ENCODE measurements at places on chromosomes 11 and 22. TPM values are rescaled to one million over a fixed set of nuclear protein-coding genes. Genes with fewer than 3 reads are reported as not detected.

DNA sequence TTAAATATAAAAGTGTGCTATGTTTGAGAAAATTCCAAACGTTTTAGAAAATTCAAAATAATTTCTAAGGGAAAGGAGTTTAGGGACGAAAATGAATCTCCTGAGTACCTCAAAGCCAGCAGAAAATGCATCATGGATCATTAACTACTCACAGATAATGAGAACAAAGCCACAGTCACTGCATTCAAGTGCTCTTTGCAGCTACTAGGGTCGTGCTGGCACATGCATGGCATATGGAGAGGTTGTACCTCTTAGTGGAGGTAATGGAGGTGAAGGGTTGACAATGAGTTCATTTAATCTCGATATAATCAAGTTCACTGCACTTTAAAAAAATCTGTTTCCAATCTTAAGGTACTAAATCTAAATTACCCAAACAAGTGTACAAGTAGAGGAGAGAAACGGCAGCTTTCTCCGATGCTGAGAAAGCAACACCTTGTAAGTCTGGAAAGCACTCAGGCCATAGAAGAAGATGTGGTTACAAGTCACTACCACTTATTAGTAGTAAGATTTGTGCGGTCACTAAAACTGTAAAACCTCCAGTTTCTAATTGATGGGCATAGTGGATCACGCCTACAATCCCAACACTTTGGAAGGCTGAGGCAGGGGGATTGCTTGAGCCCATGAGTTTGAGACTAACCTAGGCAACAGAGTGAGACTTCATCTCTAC is 261.1 kb upstream of the ANO3 start:
- H3K36me3 ChIP-seq: no peaks in the 10 kb centered on the region
- no peak overlapping the region for H3K4me3 ChIP-seq
- H3K27me3 ChIP-seq: no peaks in the 10 kb centered on the region
- H3K27ac ChIP-seq: no peak overlapping the region
- DNase-seq: no peak

The SYT13 gene
- total RNA-seq: not detected

- peaks cover 8% of the 10 kb centered on the region for H3K27me3 ChIP-seq
- no peak overlapping the region for H3K4me3 ChIP-seq
- peak overlapping the region; percentile 77 for H3K27ac ChIP-seq
- peaks cover 10% of the 10 kb centered on the region for H3K4me1 ChIP-seq
Measured at GRCh38 chr11:110077831-110078325, 15.3 kb upstream of the ZC3H12C start.

The OR4S2 gene
- total RNA-seq: not detected

- no peak for DNase-seq
- no peaks in the 10 kb centered on the region for H3K36me3 ChIP-seq
- no peak overlapping the region for H3K27ac ChIP-seq
- H3K27me3 ChIP-seq: no peaks in the 10 kb centered on the region
Measured at GRCh38 chr11:34926831-34927132, 10.4 kb downstream of the PDHX start.

The LARGE2 gene
- 1.1 TPM for total RNA-seq

The ASCL3 gene
- not detected for total RNA-seq

DNA sequence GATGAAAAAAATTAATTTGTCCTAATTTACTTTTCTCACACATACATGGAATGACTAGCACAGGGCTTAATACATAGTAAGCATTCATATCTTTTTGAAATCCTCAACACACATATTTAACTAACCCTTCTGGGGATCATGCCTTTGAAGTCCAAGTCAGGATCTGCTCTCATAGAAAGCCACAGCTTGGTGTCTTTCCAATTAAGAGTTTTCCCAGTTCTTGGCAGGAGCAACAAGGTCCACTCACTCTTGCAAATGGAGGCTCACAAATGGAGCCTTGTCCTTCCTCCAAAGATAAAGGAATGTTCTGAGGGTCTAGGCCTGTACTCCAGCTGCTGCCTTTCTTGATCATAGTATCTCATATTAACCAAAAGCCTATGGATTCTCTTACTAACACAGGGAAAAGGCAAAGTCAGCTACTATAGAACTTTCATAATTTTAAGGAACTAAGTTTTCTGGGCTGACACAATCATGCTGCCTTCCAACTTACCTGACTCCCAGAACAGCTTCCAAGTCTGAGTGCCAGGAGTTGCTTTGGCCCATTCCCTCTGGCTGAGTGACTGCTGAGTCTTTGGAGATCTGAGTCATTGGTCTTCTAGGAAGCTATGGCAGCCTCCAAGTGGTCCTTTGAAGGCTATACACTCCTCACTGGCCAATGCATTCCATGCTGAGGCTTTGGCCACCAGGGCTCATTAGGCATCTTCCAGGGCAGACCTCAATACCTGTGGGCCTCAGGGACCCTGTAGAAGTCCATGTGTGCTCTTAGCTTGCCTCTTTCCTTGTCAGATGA is 25.8 kb upstream of the NUCB2 start:
- DNase-seq: no peak
- no peak overlapping the region for H3K27ac ChIP-seq
- H3K27me3 ChIP-seq: peaks cover 9% of the 10 kb centered on the region
- no peaks in the 10 kb centered on the region for H3K4me1 ChIP-seq
- no peak overlapping the region for H3K4me3 ChIP-seq

The CAVIN3 gene
- 15.9 TPM for total RNA-seq

The OR2AT4 gene
- total RNA-seq: not detected

The COMMD9 gene
- total RNA-seq: 34.8 TPM

DNA sequence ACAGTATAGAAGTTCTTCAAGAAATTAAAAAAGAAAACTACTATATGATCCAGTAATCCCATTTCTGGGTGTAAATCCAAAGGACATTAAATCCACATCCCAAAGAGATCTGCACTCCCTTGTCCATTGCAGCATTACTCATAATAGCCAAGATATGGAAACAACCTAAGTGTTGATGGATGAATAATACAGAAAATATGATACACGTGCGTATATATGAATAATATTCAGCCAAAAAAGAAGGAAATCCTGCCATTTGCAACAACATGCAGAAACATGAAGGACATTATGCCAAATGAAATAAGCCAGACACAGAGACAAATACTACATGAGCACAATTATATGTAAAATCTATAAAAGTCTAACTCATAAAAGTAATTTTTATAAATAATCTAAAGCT is 306.3 kb upstream of the ANO3 start:
- no peaks in the 10 kb centered on the region for H3K36me3 ChIP-seq
- no peaks in the 10 kb centered on the region for H3K27me3 ChIP-seq
- DNase-seq: no peak

The DCHS1 gene
- total RNA-seq: 1.6 TPM

- peak overlapping the region; percentile 63 for H3K4me3 ChIP-seq
- peaks cover 3% of the 10 kb centered on the region for H3K4me1 ChIP-seq
- H3K27me3 ChIP-seq: peaks cover 27% of the 10 kb centered on the region
- no peaks in the 10 kb centered on the region for H3K36me3 ChIP-seq
Measured at GRCh38 chr11:104163100-104164027, 583 bp downstream of the PDGFD start.

DNA sequence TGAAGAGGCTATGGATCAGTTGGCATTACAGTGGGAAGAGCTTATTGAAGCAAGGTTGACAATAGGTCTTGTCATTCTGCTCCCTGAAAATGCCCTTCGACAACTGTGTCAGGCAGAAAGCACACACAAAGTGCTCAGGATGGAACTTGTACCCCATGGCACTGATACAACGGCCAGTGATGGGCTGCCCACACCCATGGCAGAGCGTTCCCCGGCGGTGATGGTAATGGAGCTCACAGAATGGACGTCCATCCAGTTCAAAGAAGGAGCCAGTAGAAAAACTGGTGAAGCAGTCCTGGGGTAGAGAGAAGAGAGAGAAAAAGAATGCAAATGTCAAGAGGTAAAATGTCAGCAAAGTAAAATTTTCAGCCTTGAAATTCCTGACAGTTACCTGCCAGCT is 19.5 kb upstream of the OR5B21 start:
- H3K36me3 ChIP-seq: peaks cover 53% of the 10 kb centered on the region
- peak overlapping the region; percentile 96 for H3K27ac ChIP-seq
- H3K27me3 ChIP-seq: no peaks in the 10 kb centered on the region

DNA sequence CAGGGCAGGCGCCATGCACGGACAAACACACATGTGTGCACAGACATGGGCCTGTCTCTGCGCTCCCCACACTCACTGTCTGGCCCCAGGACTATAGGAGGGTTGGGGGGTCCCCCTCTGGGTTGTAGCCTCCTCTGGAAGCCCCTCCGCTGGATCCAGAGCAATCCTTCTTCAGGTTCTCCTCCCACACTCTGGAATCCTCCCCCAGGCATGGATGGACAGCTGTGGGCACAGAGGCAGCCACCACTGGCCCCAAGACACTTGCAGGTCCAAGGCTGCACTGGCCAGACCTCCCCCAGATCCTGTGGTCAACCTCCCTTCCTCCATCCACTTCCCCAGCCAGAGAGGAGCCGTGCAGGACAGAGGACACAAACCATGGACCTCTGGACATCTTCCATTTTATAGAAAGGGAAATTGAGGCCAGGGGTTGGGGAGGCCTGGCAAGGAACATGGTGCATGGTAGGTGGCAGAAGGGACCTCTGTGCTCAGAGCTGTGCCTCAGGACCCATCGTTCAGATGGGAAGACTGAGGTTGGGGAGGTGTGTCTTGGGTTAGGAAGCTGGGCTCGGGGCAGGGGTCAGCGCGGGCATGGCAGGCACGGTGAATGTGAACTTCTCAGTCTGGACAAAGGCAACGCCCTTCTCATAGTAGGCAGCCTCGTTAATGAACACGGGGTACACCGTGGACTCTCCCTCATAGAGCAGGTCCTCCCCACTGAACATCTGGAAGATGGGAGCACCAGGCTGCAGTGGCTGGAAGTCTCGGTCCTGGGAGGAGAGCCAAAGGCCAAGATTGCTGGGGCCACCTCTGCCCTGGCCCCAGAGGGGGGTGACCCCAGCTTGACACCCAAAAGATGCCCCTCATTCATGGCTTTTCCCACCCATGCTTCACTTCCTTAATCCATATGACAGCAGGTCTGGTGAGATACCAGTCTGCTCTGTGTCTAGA is 2.9 kb upstream of the TBX10 start:
- no peak for DNase-seq
- H3K4me1 ChIP-seq: peaks cover 22% of the 10 kb centered on the region
- H3K4me3 ChIP-seq: no peak overlapping the region
- no peak overlapping the region for H3K27ac ChIP-seq

DNA sequence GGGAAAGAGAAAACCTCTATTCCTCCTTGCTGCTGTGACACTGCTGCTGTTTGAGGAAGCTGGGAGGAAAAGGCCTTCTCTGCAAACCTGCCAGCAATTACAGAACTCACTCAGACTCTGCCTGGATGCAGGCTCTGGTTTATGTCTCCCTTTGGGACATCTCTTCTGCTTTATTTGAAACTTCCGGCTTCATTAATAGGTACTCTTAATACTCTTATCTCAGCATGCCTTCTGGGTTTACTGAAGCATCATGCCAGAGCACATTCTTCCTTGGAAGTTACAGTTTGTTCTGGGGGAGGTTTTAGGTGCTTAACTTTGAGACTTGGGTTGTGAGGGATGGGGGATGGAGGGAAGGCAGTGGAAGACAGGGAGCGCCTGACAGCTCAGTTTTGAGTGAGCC is 79.9 kb downstream of the NAV2 start:
- no peaks in the 10 kb centered on the region for H3K36me3 ChIP-seq
- H3K4me1 ChIP-seq: no peaks in the 10 kb centered on the region
- DNase-seq: no peak
- no peak overlapping the region for H3K4me3 ChIP-seq

The CABP7 gene
- total RNA-seq: not detected

DNA sequence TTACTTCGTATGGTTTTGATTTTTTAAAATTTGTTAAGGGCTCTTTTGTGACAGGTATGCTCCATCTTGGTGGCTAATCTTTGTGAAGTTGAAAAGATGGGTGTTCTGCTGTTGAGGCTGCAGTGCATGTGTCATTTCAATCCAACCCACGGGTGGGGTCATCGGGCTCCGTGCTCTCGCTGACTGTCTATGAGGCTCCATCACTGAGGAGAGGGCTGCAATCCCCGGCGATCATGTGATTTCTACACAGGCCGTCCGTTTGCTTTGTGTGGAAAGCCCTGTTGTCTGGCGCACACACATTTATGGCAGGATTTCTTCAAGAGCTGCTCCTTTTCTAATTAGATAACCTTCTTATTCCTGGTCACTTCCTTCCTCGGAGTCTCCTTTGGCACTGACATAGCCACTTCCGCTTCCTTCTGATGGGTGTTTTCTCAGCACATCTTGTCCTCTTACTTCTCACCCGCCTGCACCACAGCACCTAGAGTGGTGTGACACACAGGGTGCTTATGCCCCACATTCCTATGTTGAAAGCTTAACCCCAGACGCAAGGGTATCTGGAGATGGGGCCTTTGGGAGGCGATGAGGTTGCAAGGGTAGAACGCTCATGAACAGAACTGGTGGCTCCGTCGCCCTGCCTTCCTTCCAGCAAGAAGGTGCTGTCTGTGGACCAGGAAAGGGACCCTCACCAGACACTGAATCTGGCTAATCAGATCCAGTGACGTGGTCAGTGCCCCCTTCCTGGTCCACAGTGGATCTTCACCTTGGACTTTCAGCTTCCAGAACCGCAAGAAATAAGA is 9.4 kb downstream of the MOB2 start:
- no peak overlapping the region for H3K4me3 ChIP-seq
- H3K4me1 ChIP-seq: no peaks in the 10 kb centered on the region
- no peak for DNase-seq
- H3K36me3 ChIP-seq: peaks cover 5% of the 10 kb centered on the region
- H3K27me3 ChIP-seq: no peaks in the 10 kb centered on the region

GRCh38 chr11:94310191-94310875 is 6.0 kb downstream of the IZUMO1R start:
- peaks cover 12% of the 10 kb centered on the region for H3K27me3 ChIP-seq
- H3K36me3 ChIP-seq: no peaks in the 10 kb centered on the region
- no peak overlapping the region for H3K27ac ChIP-seq
- H3K4me1 ChIP-seq: no peaks in the 10 kb centered on the region

- H3K4me1 ChIP-seq: peaks cover 74% of the 10 kb centered on the region
- no peak for DNase-seq
- H3K27me3 ChIP-seq: no peaks in the 10 kb centered on the region
- H3K4me3 ChIP-seq: no peak overlapping the region
- H3K27ac ChIP-seq: peak overlapping the region; percentile 91
Measured at GRCh38 chr11:3830730-3831129, 10.0 kb downstream of the RHOG start.

- peaks cover 44% of the 10 kb centered on the region for H3K4me1 ChIP-seq
- H3K36me3 ChIP-seq: peaks cover 5% of the 10 kb centered on the region
- DNase-seq: no peak
- no peaks in the 10 kb centered on the region for H3K27me3 ChIP-seq
- H3K4me3 ChIP-seq: no peak overlapping the region
Measured at GRCh38 chr11:96149743-96150555, 193.0 kb downstream of the MAML2 start.

The SESN3 gene
- 19.4 TPM for total RNA-seq

- H3K27me3 ChIP-seq: no peaks in the 10 kb centered on the region
- DNase-seq: no peak
- H3K4me3 ChIP-seq: no peak overlapping the region
- no peak overlapping the region for H3K27ac ChIP-seq
- H3K36me3 ChIP-seq: peaks cover 50% of the 10 kb centered on the region
Measured at GRCh38 chr22:32396746-32397145, 15.3 kb downstream of the RTCB start.

- H3K27me3 ChIP-seq: peaks cover 15% of the 10 kb centered on the region
- no peak overlapping the region for H3K4me3 ChIP-seq
- H3K36me3 ChIP-seq: no peaks in the 10 kb centered on the region
- DNase-seq: no peak
Measured at GRCh38 chr11:86749376-86749775, 51.0 kb upstream of the PRSS23 start.

The DMC1 gene
- 14.2 TPM for total RNA-seq

The RANBP1 gene
- total RNA-seq: 411 TPM

- no peak for DNase-seq
- H3K27ac ChIP-seq: no peak overlapping the region
- peaks cover 32% of the 10 kb centered on the region for H3K27me3 ChIP-seq
- no peaks in the 10 kb centered on the region for H3K36me3 ChIP-seq
Measured at GRCh38 chr22:49218142-49218541, 609.5 kb downstream of the BRD1 start.

The AGBL2 gene
- 4.5 TPM for total RNA-seq
